Activated naive CD4-positive, alpha-beta T cell treated with anti-CD3 and anti-CD28 coated beads, Interleukin-2, amount 50 U/mL, for 72 hours (primary cell): ENCODE measurements at places on chromosomes 4 and X. TPM values are rescaled to one million over a fixed set of nuclear protein-coding genes. Genes with fewer than 3 reads are reported as not detected.

GRCh38 chr4:77579406-77580076 is 26.1 kb upstream of the CXCL13 start:
- DNase-seq = no peak

DNA sequence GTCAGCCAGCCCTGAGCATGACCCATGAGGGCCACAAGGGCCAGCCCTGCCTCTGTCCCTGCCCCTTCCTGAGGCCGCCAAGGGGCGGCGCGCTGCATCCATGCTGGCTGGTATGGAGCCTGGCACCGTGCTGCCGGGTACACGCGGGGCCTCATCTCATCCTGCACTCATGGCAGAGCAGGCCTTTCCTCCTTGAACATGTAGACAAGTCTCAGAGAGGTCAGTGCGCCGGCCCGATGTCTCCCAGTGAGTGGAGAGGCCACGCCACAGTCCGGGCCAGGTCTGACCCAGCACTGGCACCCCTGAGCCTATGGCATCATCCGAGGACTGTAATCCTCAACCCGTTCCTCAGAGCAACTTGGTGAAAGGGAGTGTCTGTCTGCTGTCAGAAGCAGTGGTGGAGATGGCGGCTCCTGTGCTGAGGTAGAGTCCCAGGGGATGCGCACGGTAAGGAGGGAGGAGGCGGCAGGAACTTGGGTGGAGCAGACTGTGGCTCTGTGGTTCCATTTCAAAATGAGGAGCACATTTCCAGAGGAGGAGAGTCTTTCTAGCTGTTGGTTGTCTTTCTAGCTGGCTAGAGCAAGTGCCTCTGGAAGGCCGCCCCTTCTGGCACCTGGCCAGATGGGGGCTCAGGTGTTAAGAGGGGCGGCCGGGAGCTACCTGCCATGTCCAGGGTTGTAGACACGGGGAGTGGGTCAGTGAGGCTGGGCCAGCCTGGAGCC is 32.8 kb downstream of the TRMT44 start:
- no peak for DNase-seq

The AR gene
- not detected for total RNA-seq

- DNase-seq = no peak
Measured at GRCh38 chr4:140834839-140835495, 78.8 kb upstream of the TBC1D9 start.

- no peak for DNase-seq
Measured at GRCh38 chr4:35604724-35605123, 639.6 kb downstream of the ARAP2 start.

The HPGDS gene
- 0.19 TPM for total RNA-seq

The EFHC2 gene
- 0.41 TPM for total RNA-seq

The CYSLTR1 gene
- total RNA-seq = 3.1 TPM

The CT45A3 gene
- total RNA-seq = not detected

The DCLK2 gene
- total RNA-seq = not detected

The SPANXA2 gene
- not detected for total RNA-seq

DNA sequence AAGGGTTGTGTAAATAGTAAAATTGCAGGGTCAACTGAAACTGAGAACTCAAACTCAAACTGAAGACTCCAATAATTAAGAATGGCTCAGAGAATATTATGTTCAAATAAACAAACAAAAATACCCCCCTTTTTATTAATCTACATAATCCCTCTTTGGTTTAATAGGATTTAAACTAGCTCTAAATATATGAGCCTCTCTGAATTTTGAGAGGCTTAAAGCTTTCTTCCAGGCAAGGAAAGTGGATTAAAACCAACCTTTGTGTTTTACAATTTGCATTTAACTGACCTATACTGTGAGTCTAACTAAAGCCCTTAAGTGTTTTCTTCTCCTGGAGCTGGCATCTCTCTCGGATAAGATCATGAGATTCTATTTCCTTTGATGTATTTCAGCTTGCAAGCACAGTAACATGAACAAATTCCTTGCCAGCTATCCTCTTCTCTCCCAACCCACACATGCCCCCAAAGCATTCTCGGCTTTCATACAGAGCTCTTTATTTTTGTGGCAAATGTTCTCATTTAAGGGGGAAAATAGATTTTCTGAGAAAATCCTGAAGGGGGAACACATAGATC is 1310.8 kb upstream of the AGA start:
- no peak for DNase-seq

DNA sequence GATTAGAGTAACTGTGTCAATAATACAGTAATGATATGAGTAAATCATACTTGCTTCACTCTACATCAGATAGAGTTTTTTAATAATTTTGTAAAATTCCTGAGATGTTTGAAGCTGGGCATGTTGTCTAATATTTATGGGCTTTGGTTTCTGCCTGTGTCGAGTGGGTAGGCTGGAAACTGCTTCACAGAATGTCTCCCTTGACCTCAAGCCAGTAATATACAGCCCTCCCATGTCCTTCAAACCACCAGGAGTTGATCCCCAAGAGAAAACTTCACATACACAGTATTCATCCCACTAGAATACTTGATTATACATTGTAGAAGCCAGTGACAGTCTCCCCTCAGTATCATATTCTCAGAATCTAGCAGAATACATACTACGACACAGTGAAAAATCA is 284.8 kb upstream of the TENM3 start:
- no peak for DNase-seq

GRCh38 chr4:83178029-83178428 is 63.5 kb upstream of the PLAC8 start:
- DNase-seq = no peak

The ARX gene
- total RNA-seq = not detected

GRCh38 chr4:157423526-157424020 is 203.0 kb downstream of the GRIA2 start:
- no peak for DNase-seq

DNA sequence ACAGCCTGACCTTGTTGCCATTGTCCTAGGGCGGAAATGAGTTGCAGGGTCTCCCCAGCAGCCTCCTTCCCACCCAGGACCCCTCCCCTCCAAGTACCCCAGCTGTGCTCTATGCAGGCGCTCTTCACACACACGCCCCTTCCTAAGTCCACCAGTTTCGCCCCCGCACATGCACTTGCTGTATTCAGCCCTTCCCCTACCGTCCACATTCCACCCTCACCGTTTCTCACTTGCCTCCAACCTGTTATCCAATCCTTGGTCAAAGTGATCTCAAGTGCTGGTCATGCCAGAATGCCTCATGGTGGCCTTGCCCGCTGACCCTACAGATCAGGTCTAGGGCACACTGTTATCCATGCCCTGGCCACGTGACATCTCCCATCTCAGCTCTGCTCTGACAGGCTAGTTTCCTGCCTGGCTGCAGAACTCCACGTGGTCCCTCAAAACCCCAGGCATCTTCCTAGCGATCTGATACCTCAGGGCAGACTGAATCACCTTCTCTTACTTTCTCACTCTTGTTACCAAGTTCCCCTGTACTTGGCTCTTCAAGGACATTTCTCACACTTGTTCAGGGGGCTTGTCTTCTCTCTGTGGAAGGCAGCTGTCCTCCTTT is 39.7 kb downstream of the NSG1 start:
- no peak for DNase-seq

DNA sequence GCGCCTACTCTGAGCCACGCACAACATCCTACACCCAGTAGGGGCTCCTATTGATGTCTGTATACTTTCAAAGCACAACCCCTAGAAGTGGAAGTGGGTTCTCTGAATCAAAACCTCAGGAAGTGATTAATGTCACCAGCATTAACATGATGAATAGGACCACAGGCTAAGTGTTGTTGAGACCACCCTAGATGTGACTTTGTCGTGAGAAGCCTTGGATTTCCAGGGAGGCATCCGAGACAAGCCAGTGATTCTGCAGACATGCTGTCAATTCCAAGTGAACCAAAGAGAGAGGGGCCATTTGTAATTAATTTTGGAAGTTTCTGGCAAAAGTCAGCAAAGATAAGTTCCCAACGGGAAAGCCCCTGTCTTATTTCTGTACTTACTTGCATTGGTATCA is 493.0 kb downstream of the ZIC3 start:
- DNase-seq = no peak

DNA sequence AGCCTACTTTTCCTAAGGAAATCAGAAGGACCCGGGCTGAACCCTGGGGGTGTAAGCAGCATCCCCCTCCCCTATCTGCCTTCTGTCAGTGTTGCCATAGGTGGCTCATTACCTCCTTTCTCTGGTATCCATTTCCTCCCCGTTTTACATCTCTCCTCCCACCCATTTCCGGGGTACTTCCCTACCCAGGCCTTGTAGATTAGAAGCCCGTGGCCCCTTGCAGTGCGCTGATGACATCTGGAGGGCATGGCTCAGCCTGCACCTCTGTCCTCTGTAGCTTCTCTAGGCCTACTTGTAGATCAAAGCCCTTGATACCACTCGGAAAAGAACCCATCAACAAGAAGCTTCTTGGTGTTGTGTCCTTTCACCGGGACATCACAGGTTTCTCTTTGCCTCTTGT is 71.8 kb downstream of the NBDY start:
- peak; percentile 21 for DNase-seq

- DNase-seq = no peak
Measured at GRCh38 chr4:80948995-80949394, 81.5 kb upstream of the BMP3 start.

DNA sequence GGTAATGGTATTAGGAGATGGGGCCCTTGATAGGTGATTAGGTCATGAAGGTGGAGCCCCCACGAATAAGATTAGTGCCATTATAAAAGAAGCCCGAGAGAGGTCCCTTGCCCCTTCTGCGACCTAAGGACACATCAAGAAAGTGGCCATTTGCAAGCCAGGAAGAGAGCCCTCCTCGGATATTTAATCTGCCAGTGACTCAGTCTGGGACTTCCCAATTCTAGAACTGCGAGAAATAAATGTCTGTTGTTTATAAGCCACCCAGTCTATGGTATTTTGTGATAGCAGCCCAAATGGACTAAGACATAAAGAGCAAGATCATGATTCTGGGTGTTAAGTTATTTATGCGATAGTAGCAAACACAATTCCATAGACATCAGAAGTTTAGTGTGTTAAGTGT is 192.2 kb downstream of the LDB2 start:
- DNase-seq = no peak

DNA sequence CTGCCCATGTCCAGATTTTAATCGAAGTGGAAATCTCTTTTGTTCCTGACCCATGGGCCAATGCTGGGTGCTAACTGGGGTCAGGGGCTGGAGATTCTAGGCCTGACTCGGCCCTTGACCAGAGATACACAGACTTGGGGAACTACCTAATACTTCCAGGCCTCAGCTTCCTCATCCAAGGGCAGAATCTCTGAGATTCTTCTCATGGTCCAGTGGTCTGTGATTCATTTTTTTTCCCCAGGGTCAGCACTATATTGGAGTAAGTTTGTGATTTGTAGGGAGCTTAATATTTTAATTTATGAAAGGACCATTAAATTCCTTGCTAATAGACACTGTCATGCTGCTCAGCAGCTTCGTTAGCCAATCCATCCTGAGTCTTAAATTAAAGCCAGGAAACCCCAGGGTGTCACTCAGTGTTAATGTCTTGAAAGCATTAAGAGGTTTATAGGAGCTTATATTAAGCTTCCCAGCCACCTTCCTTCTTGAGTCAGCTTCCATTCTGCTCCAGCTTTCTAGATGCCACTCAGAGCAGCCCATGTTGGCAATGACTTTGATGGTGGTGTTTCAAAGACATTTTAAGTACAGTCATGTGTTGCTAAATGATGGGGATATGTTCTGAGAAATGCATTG is 27.0 kb upstream of the PROM1 start:
- DNase-seq = no peak

DNA sequence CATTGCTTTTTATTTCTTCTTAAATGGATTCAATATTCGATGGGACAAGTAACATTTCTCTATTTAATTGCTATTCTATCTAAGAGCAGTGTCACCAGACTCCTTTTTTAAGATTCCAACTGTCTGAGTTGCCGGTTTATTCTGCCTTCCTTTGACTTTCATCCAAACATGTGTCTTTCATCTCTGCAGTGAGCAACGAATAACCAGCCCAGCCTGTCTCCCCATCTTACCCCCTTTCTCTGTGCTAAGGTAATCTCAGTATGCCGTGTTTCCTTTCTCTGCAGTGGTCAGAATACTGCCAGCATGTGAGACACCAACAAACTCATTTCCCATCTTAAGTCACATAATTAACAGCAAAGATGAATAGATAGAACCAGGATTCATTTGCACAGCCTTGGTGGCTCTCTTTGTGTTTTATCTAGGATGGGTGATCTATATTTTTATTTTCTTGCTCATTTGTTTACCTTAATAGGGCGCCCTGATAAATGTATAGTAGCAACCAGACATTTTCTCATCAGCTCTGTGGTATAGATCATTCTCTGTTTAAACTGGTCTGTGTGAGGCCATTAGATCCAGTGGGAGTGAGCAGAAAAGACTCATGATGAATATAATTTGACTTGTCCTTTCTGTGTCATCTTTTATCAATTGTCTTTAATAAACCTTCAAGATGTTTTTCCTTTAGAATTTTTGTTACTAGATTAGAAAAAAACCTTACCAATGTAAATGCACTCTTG is 394.8 kb upstream of the IGFBP7 start:
- DNase-seq = no peak

The TMEM164 gene
- total RNA-seq = 20.5 TPM

GRCh38 chr4:122041312-122041711 is 89.5 kb upstream of the TRPC3 start:
- no peak for DNase-seq

GRCh38 chr4:105426187-105426897 is 47.5 kb downstream of the PPA2 start:
- no peak for DNase-seq

The TLR8 gene
- total RNA-seq = not detected

The DCAF12L1 gene
- not detected for total RNA-seq

The MAP9 gene
- total RNA-seq = 6.5 TPM

DNA sequence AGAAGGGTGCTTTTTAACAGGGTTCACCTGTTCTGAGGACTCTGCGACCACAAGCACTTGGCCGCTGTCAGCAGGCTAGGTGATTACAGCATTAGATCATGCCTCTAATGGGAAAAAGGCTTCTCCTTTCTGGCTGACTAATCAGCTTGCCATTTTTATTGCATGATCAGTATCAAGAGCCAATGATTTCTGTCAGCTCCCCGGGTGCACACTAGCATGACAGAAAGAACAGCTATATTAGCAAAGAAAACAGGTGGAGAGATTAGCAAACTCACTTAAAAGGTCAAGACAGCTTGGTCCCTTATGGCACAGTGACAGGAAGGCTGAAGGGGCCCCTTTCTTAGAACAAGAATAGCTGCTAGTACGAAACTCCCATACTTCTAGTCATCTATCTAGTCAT is 170.0 kb downstream of the SMIM20 start:
- no peak for DNase-seq

DNA sequence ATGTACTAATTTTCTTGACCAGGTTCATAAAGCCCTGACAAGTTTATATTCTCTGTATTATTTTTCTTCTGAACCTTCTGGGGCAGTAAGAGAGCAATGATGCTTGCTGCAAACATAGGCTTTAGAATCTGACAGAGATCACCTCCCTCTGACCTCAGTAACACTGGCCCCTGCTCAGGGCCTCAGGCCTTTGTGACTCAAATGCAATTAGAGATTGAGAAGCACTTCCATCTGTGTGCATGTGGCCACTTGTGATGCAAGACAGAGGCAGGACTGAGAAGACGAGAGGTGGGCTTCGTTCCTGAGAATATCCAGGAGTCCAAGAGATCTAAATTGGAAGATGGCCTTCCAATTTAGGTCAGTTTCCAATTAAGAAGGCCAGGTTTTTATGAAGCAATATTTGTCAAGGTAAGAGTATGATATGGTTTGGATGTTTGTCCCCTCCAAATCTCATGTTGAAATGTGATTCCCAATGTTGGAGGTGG is 82.8 kb upstream of the VEGFC start:
- no peak for DNase-seq
